ENCODE measurements at places on chromosomes 12 and 14.
A peak's percentile ranks its signal among the peaks of the same experiment; 100 is the strongest.

DNA sequence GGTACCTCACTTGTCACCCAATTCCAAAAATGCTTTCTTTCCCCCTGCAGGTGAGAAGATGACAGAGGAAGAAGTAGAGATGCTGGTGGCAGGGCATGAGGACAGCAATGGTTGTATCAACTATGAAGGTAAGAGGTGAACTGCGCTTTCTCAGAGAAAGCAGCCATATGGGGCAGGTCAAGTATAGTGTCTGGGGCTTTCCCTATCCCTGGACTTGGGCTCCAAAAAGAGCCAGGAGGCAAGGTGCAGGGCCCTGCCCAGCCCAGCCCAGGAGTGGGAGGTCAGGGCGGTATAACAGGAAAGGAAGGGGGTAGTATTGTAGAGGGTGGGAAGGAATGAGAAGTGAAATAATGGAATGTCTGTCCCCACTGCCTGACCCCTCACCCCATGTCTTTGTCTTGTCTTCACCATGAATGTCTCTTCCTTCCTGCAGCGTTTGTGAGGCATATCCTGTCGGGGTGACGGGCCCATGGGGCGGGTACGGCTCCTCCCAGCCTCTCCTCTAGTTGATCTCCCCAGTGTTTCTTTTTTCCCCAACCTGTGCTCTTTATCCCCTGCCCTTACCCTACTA is 2.1 kb downstream of the MYL6 start:
- DNase-seq = peak; percentile 31

DNA sequence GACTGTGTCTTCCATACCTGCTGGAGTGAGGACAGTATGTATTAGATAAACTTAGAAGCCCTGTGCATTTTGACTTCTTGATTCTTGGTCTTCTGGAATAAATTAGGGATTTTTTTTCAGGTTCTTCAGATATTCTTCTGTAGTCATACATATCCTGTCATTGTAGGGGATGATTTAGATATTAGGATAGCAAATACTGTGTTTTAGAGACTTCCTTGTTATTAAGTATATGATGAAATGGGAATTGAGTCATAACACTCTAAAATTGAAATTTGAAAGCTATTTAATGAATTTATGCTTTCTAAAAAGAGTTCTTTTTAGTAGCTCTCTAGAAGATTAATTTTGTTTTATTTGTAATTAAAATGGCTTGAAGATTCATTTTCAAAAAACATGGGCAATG is 371.5 kb upstream of the RGS6 start:
- DNase-seq = no peak

- DNase-seq = no peak
Measured at GRCh38 chr12:48807981-48808380, 10.3 kb upstream of the CACNB3 start.

- no peak for DNase-seq
Measured at GRCh38 chr14:105878554-105878953, 352.2 kb downstream of the TMEM121 start.

DNA sequence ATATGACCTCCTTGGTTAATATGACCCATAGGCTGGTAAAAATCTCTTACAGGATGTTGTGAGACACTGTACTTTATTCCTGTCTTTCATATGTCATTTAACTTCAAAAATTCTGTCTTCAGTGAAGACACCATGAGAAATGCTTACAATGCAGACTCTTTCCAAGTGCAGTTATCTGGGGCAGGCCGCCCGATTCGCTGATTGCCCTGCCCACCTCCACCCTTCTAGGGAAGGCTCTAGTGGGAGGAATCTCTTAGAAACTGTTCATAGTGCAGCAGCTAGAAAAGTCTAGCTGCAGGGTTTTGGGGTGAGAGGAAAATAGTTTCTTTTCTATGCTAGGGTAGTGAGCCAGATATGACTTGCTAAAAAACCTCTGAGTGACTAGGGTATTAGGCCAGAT is 15.0 kb upstream of the CIPC start:
- no peak for DNase-seq

DNA sequence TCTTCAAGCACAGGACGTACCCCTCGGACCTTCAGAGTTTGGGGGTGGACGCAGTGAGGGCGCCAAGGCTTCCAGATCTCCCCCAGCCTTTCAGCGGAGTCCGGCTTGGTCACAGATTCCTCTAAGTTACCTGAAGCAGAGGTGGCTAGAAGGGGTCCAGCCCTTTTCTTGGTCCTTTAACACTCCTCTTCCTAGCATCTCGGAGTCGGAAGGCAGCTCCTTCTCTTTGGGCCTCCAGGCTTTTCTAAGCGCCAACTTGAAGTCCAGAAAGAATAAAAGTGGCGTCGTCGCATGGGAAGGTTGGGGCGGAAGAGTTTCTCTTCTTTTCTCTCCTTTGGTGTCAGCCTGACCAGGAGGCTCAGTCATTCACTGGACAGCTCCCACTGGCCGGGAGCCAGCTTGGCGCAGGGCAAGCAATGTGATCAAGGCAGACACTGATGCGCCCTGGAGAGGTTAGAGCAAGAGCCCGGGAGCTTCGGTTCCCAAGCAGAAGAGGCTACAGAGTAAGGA is 9.6 kb downstream of the OR6S1 start:
- no peak for DNase-seq

DNA sequence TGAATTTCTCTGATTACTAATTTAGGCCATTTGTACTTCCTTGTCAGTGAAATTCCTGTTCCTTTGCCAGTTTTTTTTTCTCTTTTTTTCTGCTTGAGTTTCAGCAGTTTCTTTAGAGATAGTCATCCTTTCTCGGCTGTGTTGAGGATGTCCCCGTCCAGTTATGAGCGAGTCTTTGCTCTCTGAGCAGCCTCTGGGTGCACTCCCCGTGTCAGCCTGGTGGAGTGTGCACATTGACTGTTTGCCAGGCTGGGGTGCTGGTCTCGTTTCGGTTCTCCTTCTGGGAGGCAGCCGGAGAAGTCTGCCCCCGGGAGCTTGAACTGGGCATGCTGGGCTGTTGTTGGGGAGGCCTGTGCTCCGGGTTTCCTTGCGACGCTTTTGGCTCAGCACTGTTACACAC is 3.0 kb downstream of the PACS2 start:
- no peak for DNase-seq

DNA sequence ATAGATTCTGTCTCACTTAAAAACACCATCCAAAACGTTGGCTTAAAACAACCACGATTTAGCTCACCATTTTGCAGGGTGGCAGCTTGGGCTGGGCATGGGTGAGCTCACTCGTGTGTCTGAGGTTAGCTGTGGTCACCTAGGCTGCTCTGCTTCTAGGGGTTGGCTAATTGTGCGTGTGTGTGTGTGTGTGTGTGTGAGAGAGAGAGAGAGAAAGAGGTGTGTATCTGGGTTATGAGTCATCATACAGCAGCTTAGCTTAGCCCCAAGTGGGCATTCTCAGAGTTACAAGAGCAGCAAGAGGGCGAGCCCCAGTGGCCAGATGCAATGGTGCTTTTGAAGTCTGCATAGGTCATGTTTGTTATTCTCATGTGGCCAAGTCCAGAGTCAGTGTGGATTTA is 6.0 kb downstream of the FBXW8 start:
- DNase-seq = peak; percentile 11

- no peak for DNase-seq
Measured at GRCh38 chr14:61972711-61973110, 210.5 kb downstream of the SNAPC1 start.

DNA sequence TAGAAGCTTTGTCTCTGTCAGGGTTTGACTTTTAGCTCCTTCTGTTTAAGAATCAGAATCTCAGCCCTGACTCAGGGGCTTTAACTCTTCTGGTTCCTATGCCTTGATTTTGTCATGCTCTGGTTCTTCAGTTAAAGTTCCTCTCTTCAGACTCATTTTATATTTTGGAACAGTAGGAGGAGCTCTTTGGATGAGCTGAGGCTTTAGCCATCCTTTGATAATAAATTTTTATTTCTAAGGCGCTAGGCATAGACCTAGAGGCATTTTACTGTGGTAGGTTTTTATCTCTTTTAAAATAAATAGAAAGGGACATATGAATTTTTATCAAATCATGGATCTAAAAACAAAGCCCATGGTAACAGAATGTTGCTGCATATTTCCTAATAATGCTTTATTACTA is 51.7 kb downstream of the ATP23 start:
- DNase-seq = no peak

GRCh38 chr12:32837974-32838373 is 58.6 kb downstream of the PKP2 start:
- no peak for DNase-seq

DNA sequence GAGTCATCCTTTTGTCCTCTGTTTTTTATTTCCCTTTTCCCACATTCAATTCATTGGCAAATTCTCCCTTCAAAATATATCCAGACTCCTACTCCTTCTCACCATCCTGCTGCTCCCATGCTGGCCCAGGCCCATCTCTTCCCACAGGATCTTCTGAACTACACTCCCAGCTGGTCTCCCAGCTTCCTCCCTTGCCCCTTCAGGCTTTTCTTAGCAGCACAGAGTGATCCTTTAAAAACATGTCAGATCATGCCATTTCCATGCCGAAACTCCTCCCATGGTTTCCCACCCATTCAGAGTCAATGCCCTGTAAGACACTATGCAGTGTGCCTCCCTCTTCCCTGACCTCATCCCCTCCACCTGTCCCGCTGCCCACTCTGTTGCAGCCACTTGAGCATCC is 2.4 kb upstream of the KRT84 start:
- no peak for DNase-seq

DNA sequence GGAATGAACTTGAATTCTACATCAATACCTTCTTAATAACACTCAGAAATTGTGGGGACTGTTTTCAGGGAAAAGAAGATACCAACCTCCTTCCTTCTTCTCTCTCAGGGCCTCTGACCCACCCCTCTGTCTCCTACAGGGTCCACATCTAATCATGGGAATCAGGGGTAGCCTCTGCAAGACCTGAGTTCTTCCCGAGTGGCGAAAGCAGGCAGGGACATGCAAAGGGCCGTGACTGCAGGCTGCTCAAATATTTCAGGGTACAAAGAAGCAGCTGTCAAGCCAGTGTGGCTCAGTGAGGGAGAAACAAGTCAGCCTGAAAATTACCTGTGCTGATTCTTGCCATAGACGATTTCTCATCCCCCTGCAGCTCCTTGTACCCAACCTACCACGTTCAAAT is 123.1 kb upstream of the PARP11 start:
- DNase-seq = no peak

DNA sequence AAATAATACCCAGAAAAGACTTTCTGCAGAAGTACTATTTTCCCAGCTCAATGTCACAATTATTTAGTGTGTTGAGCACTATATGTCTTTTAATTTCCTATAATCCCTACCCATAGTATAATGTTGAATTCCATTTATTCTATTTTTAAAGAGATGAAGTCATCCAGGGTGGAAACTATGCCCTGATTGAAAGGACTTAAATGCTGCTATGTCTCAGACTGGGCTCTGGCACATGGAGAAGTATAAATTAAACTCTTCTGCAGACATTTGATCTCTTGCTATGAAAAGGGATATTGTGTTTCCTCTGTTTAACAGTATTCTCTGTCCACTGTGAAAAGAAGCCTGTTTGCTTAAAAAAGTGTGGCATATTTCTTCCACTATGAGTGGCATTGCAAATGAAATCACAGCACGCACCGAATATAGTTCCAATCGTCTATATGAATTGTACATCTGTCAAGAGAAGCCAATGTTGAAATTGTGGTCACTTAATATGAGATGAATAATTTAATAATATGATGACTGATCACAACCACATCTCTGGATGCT is 192.3 kb downstream of the BCAT1 start:
- DNase-seq = no peak

DNA sequence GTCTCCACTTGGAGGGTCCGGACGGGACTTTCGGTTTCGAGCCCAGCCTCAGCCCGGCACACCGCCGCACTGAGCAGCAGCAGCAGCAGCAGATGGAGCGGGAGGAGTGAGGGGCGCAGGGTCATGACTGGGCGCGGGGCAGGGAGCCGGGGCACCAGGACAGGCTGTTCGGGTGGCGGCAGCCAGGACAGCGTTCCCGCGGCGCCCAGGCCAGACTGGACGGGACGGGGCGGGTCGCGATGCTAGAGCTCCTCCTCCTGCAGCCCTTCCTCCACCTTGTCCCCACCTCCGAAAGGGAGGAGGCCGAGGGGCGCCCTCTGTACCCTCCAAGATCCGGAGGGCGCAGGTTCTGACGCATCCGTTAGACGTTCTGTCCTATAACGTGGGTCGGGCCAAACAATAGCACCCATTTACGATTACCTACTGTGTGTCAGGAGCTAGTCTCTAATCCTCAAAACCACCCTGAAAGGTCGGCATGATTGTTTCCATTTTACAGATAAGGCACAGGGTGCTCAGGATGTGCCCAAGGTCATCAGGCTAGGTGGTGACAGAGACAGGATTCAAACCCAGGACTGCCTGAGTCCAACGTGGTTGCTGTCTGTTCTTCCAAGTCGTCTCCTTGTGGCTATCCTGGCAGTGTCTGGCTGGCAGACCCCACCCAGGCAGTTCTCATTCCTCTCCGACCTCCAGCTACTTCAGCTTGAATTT is at the start of gene FKBP11:
TSS of gene FKBP11 (minus strand) at position 189 of the 708 bp plus-strand sequence. CDS start at position 125, 64 bp downstream.
- peak; percentile 53 for DNase-seq

DNA sequence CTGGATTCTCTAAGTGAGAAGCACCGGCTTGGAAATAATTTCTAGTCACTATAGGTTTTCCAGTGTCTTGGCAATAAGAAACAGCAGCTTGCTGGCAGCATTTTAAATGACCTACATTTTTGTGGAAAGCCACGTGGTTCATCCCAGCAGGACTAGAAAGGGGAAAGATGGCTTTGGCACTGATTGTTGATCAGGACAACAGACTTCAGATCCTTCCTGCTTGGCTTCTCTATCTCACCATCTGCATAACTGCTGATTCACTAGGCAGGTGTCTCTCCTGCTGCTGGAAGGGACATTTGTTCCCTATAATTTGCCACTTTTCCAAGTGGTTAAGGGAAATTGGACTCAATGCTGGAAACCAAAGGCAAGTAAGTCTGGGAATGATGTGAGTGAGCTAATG is 131.0 kb downstream of the TTC8 start:
- no peak for DNase-seq

DNA sequence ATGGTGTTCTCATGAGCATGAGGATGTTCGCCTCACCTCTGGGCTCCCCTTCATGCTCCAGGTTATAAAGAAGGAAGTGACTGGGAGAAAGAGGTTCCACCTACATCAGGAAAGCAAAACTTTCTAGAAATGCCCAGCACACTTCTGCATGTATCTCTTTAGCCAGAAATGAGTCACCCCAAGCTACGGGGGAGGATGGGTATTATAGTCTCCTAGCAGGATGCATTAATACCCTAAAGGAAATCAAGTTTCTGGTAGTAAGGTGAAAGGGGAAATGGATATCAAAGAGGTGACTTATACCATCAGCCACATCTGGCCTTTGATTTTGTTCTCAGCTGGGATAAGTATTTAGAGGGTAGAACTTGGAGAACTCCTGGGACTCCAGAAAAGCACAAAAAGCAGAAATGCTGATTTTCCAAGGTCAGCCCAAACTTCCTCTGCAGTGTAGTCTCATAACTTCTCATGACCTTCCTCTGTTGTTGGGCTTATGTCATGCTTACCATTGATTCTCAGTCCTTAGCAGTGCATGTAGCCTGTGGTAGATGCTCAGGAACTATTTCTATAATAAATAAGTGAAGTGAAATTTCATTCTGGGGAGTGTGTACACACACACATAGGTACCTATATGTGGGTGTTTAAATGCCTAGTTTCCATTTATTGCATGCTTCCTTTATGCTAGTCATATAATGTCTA is 209.4 kb upstream of the CRY1 start:
- no peak for DNase-seq

GRCh38 chr14:76698631-76699030 is 62.6 kb upstream of the VASH1 start:
- DNase-seq = no peak

- no peak for DNase-seq
Measured at GRCh38 chr12:8828257-8829124, 6.1 kb downstream of the A2ML1 start.

- DNase-seq = no peak
Measured at GRCh38 chr14:58027904-58028303, 124.1 kb downstream of the ARMH4 start.

GRCh38 chr12:40697566-40698259 is 5.5 kb downstream of the CNTN1 start:
- DNase-seq = no peak
